ENCODE measurements at places on chromosomes 2 and 18.

DNA sequence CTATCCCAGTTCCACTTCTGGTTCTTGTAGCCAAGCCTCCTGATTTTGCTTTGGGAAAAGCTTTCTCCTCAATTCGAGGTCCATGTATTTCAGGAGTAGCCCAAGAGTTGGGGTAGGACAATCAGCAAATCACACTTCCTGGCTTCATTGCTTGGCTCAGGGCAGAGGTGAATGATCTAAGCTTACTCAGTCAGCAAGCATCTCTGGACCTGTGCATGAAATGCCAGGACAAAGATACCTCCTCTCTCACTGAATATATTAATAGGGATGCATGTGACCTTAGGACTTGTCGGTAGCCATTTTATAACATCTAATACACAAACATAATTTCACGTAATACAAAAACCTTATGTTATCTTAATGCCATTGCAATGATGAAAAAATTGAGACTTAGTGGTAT, 373.1 kb downstream of the TGIF1 start:
- DNase-seq, result no peak

- no peak for DNase-seq
Measured at GRCh38 chr2:150674283-150674682, 186.8 kb upstream of the RND3 start.

GRCh38 chr18:42011053-42011452, 56.0 kb downstream of the PIK3C3 start:
- DNase-seq, result no peak

DNA sequence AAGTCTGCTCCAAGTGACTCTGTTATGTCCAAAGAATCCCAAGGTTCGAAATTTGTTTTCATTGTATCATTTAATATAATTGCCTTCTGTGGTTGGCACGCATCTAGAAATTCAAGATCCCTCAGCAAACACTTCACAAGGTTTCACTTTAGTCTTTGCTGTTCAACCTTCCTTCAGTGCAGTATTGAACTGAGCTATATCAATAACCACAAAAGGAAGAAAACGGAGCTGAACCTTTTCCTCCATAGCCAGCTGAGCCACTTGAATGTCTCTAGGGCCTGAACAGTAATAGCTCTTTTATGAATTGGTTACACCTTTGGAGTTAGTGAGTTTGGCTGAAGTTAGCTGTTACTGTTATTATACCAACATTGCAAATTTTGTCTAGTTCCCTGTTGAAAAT, 357.7 kb upstream of the HNRNPA3 start:
- no peak for DNase-seq

GRCh38 chr2:227423656-227424499, 36.1 kb upstream of the SCYGR1 start:
- no peak for DNase-seq

GRCh38 chr2:39719317-39719716, 53.6 kb downstream of the TMEM178A start:
- no peak for DNase-seq

DNA sequence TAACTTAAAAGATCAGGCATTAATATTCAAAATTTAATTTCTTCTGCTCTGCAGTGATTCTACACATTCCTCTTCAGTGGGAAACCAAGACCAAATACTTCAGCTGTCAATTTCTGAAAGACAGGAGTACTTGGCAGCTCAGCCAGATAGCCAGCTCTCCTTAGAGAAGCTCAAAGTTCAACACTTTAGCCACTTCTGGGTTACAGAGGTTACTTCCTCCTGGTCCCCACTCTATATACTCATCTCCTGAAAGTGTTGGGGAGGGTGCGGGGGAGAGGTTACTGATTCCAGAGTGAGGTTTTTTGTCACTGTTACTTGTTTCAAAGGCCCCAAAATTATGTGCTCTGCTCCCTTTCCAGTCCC, 4.1 kb downstream of the CYTIP start:
- DNase-seq, result no peak

DNA sequence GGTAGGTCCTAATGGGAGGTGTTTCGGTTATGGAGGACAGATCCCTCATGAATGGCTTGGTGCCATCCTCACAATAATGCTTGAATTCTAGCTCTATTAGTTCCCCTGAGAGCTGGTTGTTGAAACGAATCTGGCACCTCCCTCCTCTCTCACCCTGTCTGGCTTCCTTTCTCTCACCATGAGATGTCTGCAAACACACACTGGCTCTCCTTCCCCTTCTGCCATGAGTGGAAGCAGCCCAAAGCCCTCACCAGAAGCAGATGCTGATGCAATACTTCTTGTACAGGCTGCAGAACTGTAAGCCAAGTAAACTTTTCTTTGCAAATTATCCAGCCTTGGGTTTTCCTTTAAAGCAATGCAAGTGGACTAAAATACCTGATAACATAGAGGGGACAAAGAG, 86.6 kb downstream of the RND3 start:
- no peak for DNase-seq

DNA sequence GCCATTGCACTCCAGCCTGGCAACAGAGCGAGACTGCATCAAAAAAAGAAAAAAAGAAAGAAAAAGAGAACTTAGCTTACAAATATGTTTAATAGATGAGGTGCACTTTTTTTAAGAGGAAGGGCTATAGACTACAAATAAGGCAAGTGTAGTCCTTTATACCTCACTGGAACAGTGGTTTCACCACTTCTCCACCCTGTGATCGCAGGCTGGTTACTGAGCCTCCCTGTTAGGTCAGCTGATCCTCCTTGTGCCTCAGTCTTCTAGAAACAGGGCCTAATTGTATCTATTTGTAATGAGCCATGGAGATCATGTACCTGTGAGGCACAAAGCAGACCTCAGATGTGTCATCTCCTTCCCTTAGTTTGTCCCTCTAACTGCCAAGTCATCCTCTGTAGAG, 4.5 kb downstream of the CXCR2 start:
- DNase-seq, result no peak

DNA sequence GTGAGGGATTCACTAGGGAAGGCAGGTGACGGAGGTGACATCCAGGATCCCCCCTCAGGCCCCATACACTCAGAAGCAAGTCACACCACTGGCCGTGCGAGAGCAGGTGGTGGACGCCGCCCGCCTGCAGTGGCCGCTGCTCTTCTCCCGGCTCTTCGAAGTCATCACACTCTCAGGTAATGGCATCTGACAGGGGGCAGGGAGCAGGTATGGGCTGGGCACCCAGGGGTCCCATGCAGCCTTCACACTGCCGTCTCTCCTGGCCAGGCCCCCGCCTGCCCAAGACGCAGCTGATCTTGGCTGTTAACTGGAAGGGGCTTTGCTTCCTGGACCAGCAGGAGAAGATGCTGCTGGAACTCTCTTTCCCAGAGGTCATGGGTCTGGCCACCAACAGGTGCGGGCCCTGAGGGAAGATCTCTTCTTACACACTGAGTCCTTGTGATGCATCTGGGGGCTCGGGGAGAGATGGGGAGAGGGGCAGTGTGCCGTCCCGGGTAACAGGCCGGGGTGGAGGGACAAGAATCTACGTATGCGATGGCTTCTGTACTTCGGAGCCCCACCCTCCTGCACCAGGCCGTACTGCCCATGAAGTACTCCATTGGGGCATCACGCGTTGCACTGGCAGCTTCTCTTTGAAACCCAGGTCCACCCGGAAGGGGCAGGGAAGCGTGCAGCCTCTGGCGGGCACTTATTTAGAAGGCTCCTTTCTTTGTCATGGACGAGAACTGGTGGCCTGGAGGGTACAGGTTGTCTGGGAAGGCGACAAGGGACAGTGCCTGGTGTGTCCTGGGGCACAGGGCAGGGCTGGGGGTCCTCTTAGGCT, 18.8 kb upstream of the GPR17 start:
- DNase-seq, result no peak

DNA sequence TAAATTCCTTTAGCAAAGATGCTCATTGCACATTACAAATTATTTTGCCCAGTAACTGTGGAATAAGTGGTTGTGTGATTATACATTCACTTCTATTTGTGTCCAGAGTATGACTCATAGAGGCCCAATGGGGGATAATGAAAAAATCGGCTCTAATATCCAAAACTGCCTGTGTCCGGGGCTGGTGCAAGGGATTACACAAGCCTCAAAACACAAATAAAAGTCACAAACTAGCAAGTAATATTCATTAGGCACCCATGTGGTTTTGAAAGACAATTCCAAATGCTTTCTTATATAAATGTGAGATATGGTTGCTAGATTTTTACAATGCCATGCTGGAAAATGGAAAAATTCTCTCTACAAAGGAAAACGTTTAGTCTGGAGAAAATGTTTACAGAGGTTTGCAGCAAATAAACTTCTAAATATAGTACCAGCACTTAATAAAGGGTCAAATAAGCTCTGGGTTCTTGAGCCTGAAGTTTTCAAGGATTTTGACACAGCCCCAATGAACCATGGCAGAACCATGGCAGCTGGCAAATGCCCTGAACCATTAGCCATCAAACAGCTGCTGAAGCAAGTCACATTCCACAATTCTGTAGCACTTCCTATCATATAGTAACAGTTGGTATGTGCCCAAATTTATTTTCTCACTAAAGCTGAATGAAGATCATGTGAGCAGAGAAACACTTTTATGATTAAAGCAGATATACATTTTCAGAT, 40.5 kb downstream of the IRS1 start:
- DNase-seq, result no peak

- DNase-seq, result no peak
Measured at GRCh38 chr2:239378021-239378917, 22.6 kb downstream of the HDAC4 start.

GRCh38 chr2:160397530-160397865, 96.1 kb downstream of the RBMS1 start:
- no peak for DNase-seq

- no peak for DNase-seq
Measured at GRCh38 chr2:108364676-108365297, 13.0 kb upstream of the SULT1C4 start.

DNA sequence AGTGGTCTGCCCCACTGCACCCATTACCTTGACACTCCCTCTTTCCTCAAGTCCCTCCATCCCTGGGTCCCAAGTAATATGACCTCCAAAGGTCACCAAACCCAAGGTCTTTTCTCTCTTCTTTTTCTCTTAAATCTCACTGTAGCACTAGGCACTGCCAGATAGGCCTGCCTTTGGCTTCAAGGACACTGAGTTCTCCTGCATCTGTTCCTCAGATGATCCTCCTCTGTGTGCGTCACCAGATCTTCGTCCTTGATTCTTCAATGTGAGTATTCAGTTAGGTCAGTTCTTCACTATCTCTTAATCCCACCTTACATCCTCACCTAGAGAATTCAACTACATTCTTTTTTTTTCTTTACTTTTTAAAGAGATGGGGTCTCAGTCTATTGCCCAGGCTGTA, 249.2 kb downstream of the NBAS start:
- no peak for DNase-seq

DNA sequence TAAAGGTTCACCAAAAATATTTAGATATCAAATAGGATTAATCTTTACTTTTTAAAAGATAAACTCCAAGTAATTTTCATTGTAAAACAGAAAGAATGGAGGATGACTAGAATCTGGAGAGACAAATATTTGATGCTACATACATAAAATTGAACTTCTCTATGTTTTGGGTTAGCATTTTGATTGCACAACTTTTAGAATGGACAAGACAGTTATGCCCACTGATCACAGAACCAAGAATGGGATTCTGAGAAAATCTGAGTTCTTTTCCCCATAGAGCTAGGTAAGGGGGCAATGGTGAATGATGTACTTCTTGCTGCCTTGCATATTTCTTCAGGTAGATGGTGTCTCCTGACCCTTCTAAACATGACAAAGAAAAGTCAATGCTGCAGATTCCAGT, 191.2 kb upstream of the ZEB2 start:
- DNase-seq, result no peak

- DNase-seq, result no peak
Measured at GRCh38 chr2:46230677-46231425, 66.4 kb upstream of the EPAS1 start.
